Fibroblast of villous mesenchyme (primary cell): ENCODE measurements at places on chromosomes 3 and 15.

GRCh38 chr3:6022621-6023020 is 835.1 kb downstream of the EDEM1 start:
- DNase-seq, result no peak

- DNase-seq, result peak; percentile 41
These were observed 112.2 kb upstream of the SLC4A7 start for GRCh38 chr3:27596334-27596841.

DNA sequence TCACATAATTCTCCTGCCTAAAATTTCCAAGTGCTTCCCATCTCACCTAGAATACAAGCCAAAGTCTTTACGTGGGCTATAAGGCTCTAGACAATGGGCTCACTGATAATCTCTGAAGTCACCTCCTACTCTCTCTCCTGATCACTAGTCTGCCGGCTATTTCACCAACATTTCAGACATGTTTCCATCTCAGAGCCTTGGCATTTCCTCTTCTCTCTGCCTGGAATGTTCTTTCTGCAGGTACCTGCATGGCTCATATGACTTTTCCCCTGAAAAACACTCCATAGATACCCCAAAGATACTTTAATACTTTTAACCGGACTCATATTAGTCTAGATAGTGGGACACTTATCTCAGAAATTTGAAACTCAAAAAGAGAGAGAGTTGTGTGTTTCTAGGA is 32.7 kb downstream of the CD200 start:
- DNase-seq, result no peak

DNA sequence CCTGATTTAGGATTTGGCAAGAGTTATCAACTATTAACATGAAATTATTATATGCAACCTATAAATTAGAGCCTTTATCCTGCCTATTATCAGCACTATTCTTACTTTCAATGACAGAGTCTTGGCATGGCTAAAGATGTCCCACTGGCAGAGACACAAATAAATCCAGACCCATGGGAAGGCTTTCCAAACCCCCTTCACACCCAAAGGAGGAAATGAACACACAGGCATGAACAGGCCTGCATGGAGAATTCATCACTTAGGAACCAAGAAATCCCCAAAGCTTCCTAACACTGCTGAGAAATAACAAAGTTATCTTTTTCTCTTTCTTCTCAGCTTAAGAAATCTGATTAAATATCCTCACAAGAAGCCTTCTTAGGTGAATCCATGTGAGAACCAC is 213.9 kb downstream of the OCA2 start:
- DNase-seq, result no peak

DNA sequence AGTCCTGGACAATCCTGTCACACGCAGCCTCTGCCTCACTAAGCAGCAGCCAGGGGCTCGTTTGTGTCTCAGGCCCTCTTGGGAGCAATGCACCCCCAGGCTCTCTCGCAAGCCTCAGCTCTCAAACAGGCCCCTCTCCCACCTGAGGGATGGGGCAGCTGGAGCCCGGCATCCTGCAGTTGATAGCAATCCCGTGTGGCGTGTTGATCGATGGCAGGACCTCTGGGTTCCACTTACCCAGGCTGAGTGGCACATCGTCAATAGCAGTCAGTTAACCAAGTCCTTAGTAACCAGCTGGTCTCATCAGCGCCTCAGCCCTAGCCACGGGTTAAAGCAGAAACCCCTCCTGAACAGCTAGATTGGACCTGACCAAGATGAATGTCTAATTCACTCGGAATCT is 36.5 kb upstream of the PLXNA1 start:
- no peak for DNase-seq

- no peak for DNase-seq
These were observed 50.3 kb downstream of the EXD1 start for GRCh38 chr15:41180206-41180789.

GRCh38 chr3:60588806-60589205 is 662.4 kb downstream of the FHIT start:
- DNase-seq, result no peak

DNA sequence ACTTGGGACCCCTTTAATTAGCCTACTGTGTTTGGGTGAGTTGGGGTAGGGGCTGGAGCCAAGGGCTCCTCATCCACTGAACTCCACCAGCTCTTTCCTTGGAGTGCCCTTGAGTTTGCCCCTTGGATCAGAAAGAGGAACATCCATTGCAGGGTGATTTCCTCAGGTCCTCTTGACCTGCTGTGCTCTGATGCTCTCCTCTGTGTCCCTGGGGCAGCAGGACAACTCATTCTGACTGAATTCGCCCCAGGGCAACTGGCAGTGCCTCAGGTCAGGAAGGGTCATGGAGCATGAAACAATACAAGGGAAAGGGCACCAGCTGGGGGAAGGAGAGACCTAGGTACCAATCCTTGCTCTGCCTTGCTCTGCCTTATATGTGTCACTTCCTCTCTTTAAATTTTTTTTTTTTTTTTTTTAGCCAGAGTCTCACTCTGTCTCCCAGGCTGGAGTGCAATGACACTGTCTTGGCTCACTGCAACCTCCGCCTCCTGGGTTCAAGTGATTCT is 47.8 kb downstream of the BSN start:
- no peak for DNase-seq

GRCh38 chr3:48894516-48894915 is 4.2 kb downstream of the SLC25A20 start:
- DNase-seq, result no peak

- DNase-seq, result no peak
These were observed 1082.2 kb downstream of the NAALADL2 start for GRCh38 chr3:175941352-175941751.

DNA sequence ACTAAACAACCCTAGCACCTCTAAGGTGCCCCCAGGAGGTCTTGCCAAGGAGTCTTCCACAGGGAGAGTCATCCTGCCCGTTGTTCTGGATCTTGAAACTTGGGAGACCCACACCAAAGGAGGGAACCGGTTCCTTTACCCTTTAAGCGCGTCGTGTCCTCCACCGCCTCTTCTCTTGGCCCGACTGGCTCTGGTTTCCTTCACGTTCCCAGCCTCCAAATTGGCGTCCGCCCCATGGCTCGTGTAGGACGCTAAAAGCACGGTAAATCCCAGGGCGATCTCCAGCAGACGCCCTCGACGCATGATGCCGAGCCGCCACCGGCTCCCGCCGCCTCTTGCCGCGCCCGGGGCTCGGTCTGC is 1.1 kb downstream of the FBN1 start:
- DNase-seq, result peak; percentile 39

- peak; percentile 57 for DNase-seq
These were observed 19.8 kb downstream of the SIN3A start for GRCh38 chr15:75431682-75432081.

GRCh38 chr3:48546203-48546829 is 10.3 kb downstream of the PFKFB4 start:
- no peak for DNase-seq

DNA sequence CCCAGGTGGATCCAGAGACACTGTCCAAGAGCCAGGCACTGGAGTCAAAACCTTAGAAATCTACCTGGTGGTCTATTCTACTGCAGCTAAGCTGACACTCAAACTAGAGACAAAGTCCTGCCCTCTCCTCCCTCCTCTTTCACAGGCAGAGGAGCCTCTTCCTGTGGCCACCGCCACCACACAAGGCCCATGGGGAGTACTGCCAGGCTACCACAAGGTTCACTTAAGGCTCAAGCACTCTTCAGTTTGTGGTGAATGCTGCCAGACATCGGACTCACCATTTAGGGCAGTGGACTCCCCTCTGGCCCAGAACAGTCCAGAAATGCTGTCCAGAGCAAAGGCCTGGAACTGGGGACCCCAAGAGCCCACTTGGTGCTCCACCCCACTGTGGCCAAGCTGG is 160.9 kb downstream of the ADAMTS17 start:
- DNase-seq, result no peak

- DNase-seq, result no peak
These were observed 21.7 kb upstream of the LRTM1 start for GRCh38 chr3:54949491-54950044.

DNA sequence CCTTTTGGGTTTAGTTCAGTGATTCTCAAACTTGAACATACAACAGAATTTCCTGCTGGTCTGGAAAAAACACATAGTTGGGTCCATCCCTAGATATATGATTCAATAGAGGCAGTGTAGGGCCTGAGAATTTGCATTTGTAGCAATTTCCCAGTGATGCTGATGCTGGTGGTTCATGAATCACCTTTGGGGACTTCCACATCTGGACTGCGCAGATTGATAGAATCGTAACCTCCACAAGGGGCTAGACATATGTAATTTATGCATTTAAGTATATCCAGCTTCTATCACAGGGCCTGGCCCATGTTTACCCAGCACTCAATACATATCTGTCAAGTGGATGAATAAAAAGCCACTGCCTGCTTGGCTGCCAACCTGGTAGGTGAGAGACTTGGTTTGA is 33.8 kb upstream of the SUCLG2 start:
- no peak for DNase-seq

DNA sequence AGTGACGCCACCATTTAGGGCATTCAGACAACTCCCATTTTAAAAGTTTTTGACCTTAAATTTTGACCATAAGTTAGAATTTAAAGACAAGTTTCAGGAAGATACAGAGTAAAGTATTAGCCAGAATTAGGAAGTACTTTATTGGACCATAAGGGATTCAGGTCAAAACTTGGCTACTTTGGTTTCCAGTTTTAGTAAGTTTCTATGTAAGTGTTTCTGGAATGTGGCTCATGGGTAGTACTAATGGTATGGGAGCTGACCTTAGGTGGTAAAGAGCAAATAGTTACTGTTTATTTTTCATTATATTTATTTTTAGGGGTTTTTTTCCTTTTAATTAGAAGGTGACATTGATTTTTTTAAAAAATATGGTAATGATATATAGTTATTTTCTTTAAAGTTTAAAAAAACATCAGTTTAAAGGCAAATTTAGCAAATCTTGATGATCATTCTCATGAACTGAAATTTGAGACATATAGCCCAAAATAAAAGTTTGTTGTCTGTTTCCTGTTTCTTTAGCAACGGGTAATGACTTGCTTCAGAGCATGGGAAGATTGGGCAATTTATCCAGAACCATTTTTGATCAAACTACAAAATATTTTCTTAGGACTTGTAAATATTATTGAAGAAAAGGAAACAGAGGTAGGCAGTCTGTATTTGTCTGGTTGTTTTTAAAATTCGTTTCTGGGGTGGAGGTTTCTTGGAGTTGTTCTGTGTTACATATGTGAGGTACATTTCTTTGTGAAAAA is 34.3 kb downstream of the U2SURP start:
- DNase-seq, result peak; percentile 78

GRCh38 chr15:56325186-56325585 is 40.0 kb upstream of the TEX9 start:
- DNase-seq, result peak; percentile 12

DNA sequence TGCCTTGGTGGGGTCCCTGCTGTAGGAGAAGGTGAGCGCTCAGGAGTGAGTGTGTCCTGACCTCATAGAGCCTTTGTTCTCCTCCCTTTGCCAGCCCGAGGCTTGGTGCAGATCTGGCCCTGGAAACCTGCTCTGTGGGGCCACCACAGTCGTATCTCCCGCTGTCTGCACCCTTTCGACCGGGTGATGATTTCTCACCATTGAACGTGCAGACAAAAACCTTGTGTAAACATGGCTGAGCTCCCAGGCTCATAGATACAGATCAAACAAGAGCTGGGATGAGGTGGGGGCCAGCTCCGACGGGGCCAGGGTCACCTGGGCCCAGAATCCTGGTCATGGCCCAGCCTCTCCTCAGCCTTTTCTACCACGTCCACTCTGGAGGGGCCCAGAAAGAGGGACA is 34.6 kb upstream of the ESYT3 start:
- DNase-seq, result no peak

DNA sequence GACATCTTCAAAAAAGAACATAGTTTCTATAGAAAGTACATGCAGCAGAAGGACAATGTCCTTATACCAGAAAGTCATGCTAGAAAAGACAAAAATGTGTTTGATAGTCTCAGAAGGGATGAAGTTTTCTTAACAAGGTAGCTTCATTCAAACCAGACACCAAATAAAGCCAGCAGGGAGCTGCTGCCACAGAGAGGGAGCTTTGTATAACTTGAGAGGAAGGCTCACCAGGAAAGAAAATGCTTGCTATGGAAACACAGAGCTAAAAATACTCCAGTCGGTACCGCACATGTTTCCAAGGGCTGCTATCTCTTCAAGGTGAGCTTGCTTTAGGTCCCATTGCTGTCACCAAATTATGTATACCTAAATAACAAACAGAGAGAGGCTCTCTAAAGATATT is 1074.8 kb upstream of the ALCAM start:
- no peak for DNase-seq
